HS-27A (cell line): ENCODE measurements at places on chromosomes 5 and 9.

DNA sequence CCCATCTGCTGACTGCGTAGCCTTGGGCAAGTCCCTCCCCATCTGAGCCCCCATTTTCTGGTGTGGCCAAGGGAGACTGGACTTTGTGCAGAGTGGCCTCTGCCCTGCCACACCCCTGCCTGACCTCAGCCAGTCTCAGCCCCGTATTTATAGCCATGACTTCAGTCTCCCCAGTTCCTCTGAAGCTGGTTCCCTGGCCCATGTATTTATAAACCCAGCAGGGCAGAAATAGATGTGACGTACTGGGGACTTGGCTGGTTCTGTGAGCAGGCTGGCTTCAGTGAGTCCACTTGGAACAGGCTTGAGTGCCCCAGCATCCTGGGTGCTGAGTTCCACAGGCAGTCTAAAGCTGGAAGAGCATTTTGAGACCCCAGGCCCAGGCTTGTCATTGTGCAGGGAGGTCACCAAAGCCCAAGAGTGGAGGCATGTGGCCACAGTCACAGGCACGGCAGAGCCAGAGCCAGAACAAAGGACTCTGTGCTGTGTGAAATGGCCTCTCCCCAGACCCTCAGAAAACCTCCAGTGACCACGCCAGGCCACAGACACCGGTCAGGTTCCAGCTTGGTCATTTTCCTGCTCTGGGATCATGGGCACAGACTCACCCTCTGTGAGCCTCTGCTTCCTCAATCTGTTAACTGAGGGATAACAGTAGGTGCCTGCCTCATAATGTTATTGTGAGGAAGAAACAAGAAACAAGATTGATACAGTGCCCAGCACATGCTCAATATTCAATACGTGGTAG lies 30.4 kb upstream of the SYNPO start:
- DNase-seq: no peak

DNA sequence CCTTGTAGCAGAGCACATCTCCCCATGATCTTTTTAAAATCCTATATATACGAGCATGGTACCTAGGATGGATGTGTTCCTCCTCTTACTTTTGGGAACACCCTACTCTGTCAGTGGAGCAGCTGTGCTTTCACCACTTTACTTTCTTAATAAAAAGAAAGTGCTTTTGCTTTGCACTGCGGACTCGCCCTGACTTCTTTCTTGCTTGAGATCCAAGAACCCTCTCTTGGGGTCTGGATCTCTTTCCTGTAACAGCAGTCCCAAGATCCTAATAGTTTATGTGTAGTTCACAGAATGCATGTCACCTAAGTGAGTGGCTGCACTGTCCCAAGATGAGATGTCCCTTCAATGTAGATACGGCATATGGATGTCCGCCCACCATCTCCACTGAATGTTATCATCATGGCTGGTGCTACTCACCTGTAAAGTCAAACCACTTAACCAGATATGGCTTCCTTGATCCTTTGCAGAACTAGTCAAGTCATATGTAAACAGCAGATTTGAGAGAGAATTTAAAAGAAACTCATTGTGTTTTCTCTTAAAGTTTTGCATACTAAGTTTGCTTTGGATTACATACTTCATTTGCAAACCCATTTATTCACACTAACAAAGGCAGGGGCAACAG lies 1.9 kb downstream of the FGF1 start:
- DNase-seq: no peak

GRCh38 chr5:131263648-131264450 lies at the start of gene CDC42SE2:
CDC42SE2 (plus strand) TSS chr5:131264053; CDS start chr5:131359494, 95,441 bp downstream.
- no peak for DNase-seq

- DNase-seq: no peak
Observed at GRCh38 chr5:69431424-69432303, 16.7 kb downstream of the MARVELD2 start.

DNA sequence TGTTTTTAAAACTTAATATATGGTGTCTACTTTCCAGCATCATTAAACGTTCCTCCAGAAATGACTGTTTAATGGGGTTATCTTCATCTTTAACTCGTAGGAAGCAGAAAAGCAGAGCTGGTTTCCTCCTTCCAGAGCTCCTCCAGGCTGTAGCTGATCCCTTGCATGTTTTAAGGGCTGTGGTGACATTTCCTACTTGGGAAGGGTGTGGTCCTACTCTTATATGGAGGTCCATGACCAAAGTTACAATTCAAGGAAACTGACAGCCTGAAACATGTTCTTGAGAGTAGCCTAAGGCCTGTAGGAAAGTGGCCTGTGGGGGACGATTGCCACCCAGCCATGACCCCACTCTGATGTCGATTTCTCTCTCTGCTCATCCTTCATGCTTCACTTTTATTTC lies 297.1 kb downstream of the GADD45G start:
- DNase-seq: no peak

GRCh38 chr9:125763394-125763801 lies 16.2 kb downstream of the PBX3 start:
- DNase-seq: no peak

GRCh38 chr5:132979367-132979940 lies 16.0 kb upstream of the AFF4 start:
- no peak for DNase-seq

- DNase-seq: no peak
Observed at GRCh38 chr9:104177003-104177611, 83.0 kb downstream of the SMC2 start.

DNA sequence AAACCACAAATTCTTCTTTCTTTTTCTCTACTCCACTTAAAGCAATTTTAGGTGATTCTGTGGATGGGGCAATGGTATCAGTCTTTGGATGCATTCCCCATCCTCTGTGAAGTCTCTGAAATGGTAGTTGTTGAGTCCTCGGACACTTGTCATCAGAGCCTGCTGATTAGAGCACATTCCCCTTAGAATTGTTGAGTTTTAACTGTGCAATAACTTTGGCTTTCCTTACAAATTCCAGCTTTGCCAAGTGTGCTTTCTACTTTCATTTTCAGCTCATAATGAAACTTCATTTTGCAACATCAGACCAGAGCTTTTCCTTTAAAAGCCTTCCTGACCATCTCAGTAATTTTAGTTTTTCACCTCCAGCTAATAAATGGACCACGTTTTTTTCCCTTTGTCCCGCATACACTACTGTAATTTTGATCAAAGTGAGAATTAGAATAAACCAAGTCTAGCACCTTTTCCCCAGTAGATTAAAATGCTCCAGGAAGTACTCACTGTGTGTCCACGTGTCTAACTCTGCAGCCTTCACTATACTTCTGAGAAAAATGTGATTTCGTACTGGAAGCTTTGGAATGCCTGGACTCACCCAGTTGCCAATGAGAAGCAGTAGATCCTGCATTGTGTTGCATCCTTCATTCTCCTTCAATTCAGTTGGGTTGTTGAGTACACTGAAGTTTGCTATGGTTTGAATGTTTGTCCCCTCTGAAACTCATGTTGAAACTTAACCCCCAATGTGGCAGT lies 135.6 kb downstream of the NTRK2 start:
- DNase-seq: no peak

GRCh38 chr9:6109986-6110385 lies 94.6 kb upstream of the RANBP6 start:
- DNase-seq: no peak

GRCh38 chr5:36334315-36334714 lies 32.6 kb upstream of the RANBP3L start:
- no peak for DNase-seq

DNA sequence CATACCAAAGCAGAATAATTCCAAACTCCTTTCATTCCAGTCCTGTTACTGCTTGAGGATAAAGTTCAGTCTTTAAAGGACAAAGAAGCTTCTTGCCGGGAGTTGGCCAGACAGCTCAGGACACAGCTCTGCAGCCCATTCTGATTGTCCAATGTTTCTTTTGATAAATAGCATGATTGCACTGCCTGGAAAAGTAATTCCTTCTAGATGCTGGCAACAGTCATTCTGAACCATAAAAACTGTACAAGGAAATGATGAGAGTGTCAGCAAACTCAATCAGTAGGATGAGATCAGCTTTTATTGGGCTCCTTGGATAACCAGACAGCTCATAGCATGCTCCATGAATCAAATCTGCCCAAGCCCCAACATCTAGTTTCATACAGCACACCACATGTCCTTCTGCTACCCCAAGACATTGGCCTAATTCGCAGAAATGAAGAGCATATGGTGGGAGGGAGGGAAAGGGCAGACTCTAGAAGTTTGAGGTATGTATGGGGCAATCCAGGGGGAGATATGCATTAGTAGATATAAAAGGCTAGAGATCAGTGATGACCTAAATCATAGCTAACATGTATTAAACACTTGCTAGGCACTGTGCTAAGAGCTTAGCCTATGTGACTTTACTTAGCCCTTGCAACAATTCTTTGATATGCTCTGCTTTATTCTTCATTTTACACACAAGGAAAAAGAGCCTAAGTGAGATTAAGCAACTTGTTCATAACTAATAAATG lies 219.9 kb upstream of the NREP start:
- DNase-seq: no peak

GRCh38 chr5:101966476-101966875 lies 329.6 kb downstream of the SLCO4C1 start:
- no peak for DNase-seq

DNA sequence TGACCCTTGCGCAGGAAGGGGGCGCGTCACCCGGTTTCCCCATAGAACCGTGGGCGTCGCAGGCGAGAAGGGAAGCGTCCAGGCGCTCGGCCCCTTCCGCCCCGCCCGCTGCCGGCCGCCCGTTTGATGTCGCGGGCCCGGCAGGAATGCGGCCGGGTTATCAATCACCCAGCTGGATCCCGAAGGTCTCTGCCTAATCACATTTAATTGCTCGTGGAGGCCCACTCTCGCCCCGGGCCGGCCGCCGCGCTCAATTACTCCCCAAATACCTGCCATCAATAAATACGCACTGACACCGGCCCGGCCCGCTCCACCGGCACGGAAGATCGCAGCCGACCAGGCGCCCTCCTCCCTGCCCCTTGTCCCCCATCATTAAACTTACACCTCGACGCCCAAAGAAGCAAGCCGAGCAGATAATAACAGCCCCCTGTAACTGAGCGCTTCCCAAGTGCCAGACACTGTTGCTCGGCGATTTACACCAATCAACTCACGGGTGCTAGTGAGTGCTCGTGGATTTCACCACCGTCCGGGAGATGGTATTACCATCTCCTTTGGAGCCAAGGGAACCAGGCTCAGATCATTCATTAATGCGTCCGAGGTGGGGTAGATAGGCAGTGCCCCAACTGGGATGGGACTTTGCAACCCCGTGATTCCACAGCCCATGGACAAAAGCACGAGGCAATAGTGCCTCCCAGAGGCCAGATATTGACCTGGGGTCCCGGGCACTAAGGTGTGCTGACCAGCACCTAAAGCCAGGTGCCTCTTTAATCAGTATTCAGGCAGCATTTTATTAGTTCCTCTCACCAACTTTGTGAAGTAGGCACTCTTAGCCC lies 11.3 kb downstream of the MSX2 start:
- no peak for DNase-seq

- DNase-seq: no peak
Observed at GRCh38 chr5:172939611-172940267, 19.5 kb upstream of the RPL26L1 start.

- no peak for DNase-seq
Observed at GRCh38 chr9:98793031-98793430, 3.3 kb downstream of the ANKS6 start.

GRCh38 chr5:150638488-150639376 lies 1.7 kb upstream of the SYNPO start:
- no peak for DNase-seq

DNA sequence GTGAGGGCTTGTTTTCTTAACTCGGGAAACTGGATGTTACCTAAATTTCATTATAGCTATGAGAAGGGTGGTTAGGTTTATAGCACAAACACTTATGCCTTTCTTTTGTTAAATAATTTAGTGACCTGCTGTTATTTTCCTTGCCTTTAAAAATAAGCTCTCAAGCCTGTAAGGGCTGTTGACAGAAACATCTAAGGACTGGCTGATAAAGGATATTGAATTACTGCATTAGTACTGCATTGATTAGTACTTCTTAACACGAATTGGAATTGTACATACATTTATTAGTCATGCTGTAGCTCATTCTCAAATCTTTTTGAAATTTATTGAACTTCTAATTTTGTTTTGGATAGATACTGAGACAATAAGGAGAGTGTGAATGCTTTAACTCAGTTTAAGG lies 85.1 kb upstream of the DHFR start:
- DNase-seq: no peak

DNA sequence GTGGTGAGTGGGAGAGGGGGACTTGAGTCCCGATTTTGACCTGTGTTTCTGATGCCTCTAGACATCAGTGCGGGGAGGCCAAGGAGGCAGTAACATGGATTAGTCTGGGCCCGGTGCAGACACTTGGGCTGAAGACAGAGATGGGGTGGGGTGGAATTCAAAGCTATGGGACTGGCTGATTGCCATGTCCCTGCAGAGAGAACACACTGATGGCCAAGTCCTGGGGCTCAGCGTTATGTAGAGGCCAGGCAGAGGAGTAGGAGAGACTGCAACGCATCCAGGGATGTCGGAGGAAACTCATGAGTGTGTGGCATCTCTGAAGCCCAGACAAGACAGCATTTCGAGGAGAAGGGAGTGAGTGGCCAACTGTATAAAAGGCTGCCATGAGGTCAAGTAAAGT lies 30.1 kb downstream of the PSD2 start:
- DNase-seq: no peak

GRCh38 chr5:156479849-156480248 lies 152.9 kb downstream of the SGCD start:
- DNase-seq: no peak

GRCh38 chr9:1469996-1470395 lies 419.8 kb downstream of the DMRT2 start:
- DNase-seq: no peak

DNA sequence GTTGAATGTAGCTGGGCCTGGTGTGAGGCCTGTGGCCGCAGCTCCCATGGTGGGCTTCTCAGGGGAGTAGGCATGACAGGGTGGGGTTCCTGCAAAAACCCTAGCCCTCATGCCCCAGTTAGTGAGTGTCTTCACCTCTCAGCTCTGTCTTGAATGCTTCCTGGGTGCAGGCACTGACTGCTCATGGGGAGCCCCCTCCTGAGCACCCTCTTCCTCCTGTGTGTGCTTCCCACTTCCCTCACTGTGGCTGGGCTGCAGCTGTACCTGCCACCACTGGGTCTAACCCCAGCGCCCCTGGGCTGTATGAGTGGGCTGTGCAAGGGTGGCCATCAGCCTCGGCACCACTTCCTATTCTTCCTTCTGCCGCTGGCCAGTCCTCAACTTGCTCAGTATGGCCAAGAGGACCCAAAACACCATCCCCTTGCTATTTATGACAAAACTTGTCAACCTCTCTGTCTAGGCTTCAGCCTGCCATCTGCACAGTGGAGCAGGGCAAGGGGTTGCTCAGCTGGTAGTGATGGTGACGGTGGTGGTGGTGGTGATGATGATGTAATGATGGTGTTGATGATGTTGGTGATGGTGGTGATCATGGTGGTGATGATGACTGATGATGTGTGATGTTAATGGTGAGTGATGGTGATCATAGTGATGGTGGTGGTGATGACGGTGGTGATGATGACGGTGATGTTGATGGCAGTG lies 67.5 kb downstream of the RXRA start:
- no peak for DNase-seq

DNA sequence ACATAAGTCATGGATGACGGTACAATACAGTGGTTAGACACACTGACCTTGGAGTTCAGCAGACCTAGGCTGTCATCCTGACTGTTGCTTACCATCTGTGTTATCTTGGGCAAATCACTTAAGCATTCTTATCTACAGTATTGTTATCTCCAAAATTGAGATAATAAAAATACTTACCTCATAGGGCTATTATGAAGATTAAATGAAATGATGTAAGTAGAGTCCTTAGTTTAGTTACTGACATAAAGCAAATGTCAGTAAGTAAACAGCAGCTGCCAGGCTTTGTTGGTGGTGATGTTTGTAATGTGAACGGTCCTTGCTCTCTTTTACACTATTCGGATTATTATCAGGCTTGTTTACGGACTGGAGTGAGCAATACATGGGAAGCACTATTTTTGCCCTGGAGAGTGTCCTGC lies 107.3 kb upstream of the DPYSL3 start:
- DNase-seq: no peak
